Daoy (cell line): ENCODE measurements at places on chromosomes 6 and 20.

GRCh38 chr6:150238336-150238741 lies 95.5 kb downstream of the PPP1R14C start:
- DNase-seq = peak; percentile 40

GRCh38 chr20:61640131-61640870 lies 388.2 kb downstream of the CDH4 start:
- peak; percentile 90 for DNase-seq

DNA sequence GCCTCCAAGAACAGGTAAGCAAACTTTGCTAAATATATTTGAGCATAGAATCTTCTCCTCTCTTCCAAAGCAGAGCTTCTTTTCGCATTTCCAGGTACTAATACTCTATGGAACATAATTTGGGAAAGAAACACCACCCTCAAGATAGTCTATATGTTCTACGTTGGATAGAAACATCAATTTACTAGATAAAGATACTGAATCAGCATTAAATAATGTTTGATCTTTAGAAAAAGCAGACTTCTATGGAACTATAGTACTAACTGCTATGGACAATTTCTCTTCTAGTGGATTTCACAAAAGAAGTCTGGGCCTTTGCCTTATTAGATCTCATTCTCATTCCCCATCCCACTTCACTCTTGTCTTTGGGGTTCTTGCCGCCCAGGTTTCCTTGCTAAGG lies 103.0 kb downstream of the CDK19 start:
- no peak for DNase-seq

DNA sequence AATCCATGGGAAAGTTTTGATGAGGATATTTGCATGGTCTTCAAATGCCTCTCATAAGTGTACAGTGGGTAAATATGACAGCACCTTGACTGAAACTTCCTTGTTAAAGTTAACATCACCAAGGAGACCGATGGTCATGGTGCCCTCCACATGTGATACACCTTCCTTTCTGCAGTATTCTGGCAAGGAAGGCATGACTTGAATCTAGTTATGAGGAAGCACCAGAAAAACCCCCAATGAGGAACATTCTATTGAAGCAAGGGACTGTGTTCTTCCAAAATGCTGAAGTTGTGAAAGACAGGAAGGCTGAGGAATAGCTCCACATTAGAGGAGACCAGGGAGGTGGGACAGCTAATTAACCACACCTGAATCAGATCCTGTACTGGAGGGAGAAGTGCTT lies 118.3 kb downstream of the SLC24A3 start:
- DNase-seq = no peak

GRCh38 chr6:150932996-150933395 lies 67.5 kb downstream of the MTHFD1L start:
- no peak for DNase-seq

- no peak for DNase-seq
Observed at GRCh38 chr6:133245422-133245903, 4.3 kb downstream of the EYA4 start.
